NCI-H187 (cell line): ENCODE measurements at places on chromosomes 7 and 10.

- no peak for DNase-seq
Measured at GRCh38 chr7:86025807-86026206, 617.9 kb upstream of the GRM3 start.

GRCh38 chr7:70178787-70179186 is 580.5 kb downstream of the AUTS2 start:
- no peak for DNase-seq

DNA sequence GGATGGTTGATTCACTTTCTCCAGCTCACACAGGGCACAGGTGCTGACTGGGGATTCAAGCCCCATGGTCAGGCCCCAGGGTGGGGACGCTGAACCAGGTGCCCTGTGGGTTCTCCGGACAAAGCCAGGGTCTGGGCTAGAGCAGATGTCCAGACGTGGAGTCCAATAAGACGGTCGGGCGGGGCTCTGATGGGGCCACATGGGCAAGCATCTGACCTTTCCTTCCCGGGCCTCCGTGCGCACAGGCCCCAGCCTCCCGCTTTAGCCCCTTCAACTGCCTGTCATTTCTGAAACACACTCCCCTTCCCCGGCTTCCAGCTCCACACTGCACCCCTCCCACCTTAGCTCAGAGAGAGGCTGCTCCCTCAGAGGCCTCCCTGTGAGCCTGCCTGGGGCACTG is 153.0 kb upstream of the PPP2R2D start:
- no peak for DNase-seq

DNA sequence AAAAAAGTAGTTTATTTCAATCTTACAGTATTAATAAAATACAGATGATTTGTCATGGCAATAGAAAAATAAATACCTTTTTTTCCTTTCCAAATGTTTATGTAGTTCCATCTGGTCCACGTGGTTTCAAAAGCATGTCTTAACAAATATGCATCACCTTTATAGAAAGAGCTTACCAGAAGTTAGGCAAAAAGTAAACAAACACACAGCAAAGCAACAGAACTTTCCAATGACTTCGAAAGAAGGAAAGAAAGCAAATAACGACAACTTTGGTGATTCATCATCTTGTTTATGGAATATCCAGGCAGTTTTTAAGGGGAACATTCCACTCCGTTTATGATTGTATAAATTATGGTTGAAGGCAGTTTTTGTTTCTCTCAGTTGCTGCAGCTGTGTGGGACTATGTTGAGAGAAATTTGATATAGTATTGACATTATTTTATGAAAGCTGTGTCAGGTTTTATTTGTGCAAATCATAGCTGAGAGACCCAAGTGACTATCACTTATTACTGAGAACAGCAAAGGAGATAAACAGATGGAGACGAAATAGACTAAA is 203.1 kb downstream of the CDC14C start:
- DNase-seq, result no peak

- DNase-seq, result no peak
Measured at GRCh38 chr7:140638173-140638791, 2.3 kb downstream of the DENND2A start.

DNA sequence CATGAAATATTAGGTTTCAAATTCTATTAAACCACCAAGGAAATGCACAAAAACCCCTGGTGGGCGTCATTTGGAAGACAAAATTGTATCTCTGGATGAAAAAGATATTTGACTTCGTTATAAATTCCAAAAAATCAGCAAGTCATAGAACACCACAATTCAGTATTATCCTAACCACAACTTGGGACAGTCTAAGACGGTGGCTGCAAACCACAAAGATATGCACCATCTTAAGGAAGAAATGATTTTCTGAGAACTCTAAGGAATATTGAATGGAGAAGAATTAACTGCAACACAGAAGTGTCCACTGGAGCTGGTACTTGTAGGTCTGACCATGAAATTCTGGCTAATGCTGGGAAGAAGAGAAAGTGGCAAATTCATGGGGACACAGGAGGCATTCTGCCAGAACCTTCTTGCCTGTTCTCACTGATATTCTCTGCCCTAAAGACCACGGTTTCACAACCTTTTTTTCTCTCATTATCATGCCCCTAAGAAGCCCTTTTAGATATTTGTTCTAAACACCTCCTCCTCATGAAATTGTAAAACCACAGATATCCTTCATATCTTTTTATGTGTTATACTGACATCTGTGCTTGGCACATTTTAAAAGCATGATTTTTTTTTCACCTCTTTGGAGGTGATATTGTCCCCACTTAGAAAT is 92.9 kb downstream of the SFMBT2 start:
- no peak for DNase-seq

- DNase-seq, result no peak
Measured at GRCh38 chr7:117271566-117271965, 51.3 kb downstream of the WNT2 start.

DNA sequence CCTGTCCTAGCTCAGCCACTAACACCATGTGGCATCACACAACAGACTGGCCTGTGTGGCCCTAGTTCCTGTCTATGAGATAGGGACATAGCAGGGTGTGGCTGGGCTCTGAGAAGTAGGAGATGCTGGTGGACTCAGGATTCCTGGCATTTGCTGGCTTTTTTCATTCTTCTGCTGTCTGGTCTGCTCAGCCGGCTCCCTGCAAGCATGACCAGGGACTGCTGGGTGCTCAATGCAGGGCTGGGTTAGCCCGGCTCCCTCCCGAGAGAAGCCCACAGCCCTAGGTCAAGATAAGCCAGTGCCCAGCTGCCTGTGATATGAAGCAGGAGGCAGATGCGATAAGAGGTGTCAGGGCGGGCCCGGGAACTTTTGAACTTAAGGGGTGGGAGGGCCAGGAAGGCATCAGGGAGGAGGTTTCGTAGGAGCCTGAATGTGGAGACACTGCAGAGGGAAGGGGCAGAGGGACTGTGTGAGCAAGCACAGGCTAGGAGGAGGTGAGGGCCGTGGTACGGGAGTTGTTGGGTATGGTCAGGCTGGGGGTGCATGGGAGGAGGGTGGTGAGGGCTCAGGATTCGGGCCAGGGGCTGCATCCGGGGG is 3.5 kb downstream of the AQP1 start:
- DNase-seq, result no peak

GRCh38 chr7:134502463-134503371 is 24.6 kb upstream of the AKR1B10 start:
- no peak for DNase-seq

- no peak for DNase-seq
Measured at GRCh38 chr7:12768948-12769347, 81.5 kb downstream of the ARL4A start.

GRCh38 chr7:44531421-44532380 is 9.4 kb downstream of the NPC1L1 start:
- no peak for DNase-seq

DNA sequence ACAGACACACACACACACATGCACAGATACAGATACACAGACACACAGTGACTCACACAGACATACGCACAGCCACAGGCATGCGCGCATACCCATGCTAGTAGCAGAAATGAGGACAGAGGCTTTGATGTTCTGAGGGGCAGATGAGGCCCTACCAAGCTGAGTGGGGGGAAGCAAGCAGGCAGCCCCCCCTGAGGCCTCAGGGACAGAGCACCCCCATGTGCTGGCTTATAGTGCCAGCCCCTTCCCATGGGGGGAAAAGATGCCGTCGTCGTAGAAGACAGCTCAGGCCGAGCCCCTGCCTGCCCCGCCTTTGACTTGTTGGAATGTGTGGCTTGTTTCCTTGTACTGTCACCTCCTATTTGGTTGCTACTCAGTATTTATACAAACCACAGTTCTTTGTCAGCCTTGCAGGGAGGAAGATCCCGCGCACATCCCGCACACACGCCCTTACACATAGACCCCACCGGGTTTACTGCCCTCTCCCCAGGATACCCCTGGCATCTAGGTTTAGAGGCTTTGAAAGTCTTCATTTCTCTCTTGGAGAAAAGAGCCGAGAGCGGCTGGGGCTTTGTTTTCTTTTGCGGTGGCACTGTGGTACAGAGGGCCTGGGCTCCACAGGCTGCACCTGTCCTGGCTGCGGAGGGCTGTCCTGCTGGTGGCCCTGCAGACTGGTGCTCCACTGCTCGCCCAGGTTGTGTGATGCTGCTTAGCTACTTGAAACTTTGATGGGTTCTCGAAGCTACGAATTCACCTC is 112.5 kb downstream of the DOCK1 start:
- no peak for DNase-seq

DNA sequence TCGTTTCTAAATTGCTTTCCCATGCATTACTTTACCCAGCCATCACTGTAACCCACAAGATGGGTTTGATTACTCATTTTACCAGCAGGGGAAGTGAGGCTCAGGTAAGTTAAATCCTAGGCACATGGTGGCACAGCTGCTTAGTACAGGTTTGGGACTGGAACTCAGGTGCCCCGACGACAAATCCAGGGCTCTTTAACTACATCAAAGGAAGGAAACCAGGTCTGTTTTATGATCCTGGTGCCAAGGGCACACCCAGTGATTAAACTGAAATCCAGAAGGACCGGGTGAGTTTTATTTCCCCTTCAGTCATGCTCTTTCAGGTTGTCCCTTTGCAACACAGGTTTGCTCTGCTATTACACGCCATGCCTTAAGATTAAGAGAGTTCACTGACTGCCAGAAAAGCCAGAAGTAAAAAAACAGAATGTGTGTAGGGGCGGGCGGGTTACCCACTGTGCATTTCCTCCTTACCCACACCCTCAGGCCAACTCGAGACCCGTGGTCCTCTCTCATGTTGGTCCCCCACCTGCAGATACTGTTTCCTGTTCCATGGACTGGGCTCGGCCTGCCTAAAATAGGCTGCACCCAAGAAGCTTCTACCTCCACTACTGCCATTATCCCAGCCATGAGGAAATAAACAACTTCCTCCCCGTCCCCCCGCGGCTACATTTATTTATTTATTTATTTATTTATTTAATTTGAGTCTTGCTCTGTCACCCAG is 55.1 kb upstream of the KDM7A start:
- DNase-seq, result no peak

DNA sequence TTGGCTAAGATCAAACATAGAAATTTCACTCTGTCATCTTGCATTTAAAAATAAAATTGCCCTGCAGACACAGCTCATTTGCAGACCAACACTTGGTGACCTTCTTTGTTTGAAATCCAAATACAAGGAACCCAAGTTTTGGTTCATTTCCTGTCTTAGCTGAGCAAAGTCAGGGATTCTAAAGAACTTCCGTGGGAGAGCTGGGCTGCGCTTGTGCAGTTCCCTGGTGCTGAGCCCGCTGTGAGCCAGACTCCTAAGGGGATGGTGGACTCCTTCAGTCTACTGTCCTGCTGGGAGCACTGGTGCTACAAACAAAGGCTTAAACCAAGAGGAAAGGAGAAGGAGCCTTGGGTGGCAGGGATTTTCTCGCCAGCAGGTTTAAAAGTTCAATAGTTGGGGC is 60.0 kb downstream of the MYOF start:
- no peak for DNase-seq

- no peak for DNase-seq
Measured at GRCh38 chr10:29481906-29482440, 152.8 kb downstream of the SVIL start.

DNA sequence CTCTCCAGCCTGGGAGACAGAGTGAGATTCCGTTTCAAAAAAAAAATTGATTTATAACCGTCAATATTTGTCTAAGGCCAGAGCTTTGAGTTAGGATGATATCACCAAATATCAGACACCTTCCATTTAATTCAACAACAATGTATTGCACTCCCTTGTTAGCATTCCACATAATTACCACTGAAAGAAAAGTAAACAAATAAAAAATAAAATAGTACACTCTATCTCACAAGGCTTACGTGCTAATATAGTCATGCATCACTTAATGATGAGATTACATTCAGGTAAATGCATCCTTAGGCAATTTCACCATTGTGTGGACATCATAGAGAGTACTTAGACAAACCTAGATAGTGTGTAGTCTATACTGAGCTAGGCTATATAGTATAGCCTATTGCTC is 127.6 kb upstream of the RHOBTB1 start:
- no peak for DNase-seq

DNA sequence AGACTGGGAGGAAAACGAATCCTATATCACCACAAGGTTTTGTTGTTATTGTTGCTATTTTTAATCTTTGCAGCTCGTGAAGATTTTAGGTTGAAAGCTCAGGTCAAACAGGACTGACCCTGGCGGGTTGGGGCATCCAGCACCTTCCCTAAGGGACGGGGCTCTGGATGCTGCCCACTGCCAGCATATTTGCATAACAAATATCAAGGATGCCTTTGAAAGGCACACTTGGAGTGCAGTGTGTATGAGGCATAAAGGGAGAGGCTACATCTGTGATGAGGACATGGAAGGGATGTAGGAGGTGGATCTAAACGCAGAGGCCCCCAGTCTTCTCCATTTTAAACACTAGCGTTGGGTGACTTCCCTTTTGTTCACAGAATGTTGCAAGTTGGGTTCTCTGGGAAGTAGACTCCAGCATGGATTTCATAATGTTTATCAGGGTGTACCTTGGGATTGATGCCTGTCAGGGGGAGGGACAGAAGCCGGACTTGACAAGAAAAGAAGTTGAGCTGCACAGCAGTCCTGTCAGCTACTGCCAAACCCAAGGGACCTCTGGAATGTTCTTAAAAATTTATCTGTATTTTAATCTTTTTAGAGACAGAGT is 181.1 kb upstream of the IMMP2L start:
- no peak for DNase-seq

DNA sequence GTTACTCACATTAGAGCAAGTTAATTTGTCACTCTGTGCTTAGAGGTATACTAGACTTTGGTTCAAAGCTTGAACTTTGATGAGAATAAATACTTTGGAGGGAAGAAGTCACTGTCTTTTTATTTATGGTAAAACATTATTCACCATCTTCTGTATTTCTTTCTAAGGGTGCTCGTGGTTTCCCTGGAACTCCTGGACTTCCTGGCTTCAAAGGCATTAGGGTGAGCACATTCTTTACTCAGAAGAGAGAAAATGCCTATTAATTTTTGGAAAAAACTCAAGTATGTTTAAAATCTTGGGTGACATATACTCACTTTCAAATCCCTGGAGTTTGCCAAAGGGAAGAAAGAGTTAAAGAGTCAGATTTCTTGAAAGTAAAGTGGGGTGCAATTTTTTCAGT is 10.8 kb downstream of the COL1A2 start:
- no peak for DNase-seq

DNA sequence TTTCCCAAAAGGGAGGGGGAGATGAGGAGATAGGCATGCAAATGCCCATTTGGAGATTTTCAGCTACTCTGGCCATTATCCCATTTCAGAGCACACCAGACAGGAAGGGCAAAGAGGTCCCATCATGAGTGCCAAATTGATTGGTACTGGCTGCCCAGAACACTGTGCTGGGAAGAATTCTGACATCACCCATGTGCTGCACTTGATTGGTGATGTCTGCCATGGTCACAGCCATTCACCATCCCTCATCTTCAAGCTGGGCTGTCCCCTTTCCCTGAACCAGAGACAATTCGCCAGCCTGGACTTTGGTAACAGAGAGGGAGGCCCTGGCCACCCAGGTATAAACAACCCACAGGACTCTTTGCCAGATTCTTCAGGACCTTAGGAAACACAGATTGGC is 23.2 kb upstream of the RADIL start:
- DNase-seq, result no peak

GRCh38 chr7:140972876-140973829 is 41.6 kb downstream of the MRPS33 start:
- DNase-seq, result no peak

DNA sequence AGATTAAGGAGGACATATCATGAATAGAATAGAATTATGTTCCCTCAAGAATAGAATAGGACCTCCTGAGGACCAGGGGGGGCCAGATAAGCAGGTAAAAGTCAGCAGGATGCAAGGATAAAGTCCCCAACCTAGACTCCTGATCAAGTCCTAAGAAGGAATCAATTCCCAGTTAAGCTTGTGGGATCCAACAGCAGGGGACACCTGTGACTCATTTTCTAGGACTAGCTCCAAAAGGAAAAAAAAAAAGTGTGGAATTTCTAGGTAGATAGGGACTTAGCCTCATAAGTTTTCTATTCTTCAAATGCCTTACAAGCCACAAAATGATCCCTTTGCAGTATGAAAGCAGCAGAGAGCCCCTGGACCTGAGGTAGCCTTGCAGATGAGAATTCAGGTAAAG is 336.2 kb downstream of the WDR11 start:
- DNase-seq, result no peak
